Lower leg skin (tissue), 4 donors: ENCODE measurements at places on chromosomes 7 and 10.

DNA sequence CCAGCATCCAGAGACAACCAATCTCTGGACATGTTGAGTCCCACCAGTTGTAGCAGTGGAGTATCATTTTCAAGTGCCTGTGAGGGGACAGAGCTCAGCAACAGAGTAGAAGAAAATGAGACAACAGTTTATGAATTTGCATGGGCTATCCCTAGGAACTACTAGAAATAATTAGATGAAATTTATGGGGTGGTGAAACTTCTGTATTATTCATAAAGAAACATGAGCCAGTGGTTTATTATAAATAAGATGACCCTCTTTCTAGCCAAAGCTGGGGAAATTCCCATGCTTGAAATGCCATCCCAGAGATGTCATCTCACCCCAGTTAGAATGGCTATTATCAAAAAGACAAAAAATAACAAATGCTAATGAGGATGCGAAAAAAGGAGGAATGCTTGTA, 55.1 kb upstream of the ITGB8 start:
- no peak for DNase-seq

- DNase-seq = no peak
Observed at GRCh38 chr7:20783125-20783699, 3.5 kb downstream of the SP8 start.

DNA sequence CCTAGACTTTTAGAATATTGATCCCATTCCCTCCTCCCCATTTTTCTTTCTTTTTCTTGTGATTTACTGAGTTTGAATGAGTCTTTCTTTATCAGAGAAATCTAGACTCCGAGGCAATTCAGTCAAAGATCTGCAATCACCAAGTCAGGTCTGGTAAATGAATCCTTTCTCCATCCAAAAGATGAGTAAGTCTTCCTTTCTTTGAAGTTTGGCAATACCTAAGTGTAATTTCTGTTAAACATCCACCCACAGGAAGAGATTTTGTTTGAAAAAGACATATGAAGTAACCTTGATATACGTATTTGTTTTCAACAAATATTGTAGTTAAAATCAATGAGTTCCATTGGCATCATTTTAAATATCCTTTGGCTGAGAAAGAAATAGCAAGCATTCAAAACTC, 58.3 kb downstream of the SLC39A12 start:
- DNase-seq = no peak

DNA sequence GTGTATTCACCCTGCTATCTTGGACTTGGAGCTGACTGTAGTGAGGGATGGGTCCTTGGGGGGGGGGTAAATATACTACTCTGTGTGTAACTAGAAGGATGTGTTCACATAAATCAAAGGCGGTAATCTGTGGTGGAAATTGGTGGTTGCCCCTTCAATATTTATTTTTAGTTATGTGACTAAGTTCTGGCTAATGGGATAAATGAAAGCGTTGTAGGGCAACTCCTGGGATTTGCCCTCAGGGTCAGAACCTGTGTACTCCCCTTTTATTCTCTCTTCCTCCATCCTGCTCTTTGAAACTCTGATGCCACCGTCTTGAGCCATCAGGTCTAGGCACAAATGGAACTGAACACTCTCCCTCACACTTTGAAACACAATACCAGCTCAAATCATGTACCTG, 24.3 kb upstream of the ST7 start:
- DNase-seq = no peak

DNA sequence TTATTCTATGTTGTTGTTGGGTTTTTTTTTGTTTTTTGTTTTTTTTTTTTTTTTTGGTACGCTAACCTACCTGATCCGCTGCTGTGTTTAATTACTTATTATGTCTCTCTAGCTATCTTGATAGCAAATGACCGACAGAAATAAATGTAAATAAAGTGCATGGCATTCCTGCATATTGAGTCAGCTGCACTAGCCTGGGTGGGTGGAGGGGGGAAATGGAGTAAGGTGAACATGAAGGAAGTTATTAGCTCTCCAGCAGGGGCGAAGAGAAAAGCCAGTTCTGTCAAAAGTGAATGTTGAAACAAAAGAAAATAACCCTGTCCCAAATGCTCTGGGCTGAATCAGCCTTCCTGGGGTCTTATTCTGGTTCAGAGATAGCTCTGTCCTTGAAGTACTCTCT, 210.7 kb upstream of the MDFIC start:
- no peak for DNase-seq

- peak; percentile 53 for DNase-seq
Observed at GRCh38 chr7:71636329-71636728, 504.4 kb downstream of the GALNT17 start.

- peak; percentile 54 for DNase-seq
Observed at GRCh38 chr10:86281396-86281795, 85.2 kb downstream of the GRID1 start.

- DNase-seq = no peak
Observed at GRCh38 chr7:73941836-73942551, 81.0 kb downstream of the TMEM270 start.

DNA sequence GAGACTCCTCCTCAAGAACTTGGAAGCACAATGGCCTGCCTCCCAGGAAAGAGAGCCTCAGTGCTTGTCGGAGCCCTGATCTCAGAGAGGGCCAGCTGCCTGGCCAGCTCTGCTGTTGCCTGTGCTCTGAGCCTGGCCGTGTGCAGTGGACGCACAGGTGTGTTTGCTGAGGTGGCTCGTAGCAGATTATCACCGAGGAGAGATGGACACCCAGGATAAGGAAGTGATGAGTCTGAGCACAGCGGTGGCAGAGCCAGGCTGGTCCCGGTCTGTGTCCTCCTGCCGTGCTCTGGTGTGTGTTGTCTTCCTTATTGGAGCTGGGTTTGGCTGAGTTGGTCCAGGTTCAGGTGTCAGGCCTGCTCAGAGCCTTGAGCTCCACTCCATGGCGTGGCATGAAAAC, 208.5 kb downstream of the EBF3 start:
- DNase-seq = peak; percentile 61

DNA sequence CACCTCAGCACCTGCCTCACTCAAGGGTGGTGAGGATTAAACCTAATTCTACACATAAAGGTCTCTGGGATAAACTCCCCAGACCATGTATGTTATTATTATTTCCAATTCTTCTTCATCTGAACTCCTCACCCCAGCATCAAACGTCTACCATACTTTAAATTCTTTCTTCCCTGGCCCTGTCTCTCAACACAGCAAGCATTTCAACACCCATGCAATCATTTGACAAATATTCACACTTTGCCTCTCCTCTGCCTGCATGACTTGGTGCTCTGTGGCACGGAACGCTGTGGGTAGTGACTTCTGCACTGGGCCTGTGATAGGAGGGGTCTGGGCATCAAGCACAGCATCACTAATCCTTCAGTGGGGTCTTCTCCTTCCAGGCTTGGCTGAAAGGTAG, 490.8 kb downstream of the TNS3 start:
- no peak for DNase-seq

DNA sequence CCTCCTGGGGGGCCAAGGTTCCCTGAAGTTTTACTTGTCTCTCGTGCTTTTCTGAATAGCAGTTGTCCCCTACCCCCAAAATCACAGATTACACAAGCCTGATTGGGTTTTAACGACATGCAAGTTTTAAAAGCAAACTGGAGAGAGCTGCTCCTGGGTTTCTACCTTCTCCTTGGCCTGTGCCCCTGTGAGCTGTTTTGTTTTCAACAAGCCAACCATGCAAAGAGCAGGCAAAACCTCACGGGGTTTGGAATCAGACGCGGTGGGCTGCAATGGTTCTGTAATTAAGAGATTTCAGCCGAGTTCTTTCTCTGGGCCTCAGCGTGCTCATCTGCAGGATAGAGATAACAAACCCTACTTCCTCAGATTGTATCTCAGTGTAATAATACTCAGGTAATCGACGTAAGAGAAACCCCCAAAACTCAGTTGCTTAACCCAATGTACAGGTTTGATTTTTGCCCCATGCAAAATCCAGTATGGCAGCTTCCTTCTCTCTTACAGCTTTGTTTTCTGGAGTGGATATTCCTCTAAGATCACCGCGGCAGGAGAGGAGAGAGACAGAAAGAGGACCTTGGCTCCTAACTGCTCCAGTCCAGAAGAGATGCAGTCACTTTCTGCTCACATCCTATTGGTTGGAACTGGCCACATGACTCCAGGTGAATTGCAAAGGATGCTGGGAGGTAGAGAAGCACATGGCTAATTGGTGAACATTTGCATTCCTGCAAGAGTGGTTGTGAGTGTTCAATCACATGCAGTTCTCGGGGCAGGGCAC, 42.0 kb downstream of the MYL10 start:
- no peak for DNase-seq

- DNase-seq = no peak
Observed at GRCh38 chr10:69898524-69898923, 96.8 kb downstream of the COL13A1 start.

DNA sequence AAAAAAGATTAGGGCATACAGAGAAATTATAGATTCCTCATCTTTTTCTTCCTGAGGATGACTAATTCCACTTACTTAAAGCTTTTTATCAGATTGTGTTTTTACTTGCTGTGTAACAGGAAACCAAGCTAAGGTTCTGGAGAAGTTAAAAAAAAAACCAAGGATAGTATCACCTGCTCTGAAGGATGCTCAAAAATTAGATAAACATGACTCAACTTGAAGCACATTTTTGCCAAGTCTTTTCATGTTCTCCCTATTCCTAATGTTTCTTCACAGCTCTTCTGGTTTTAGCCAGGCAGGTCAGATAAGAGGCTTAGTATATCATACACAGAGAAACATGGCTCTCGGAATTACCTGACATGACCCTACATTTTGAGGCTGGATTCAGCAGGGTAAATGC, 90.3 kb downstream of the CPEB3 start:
- DNase-seq = no peak

DNA sequence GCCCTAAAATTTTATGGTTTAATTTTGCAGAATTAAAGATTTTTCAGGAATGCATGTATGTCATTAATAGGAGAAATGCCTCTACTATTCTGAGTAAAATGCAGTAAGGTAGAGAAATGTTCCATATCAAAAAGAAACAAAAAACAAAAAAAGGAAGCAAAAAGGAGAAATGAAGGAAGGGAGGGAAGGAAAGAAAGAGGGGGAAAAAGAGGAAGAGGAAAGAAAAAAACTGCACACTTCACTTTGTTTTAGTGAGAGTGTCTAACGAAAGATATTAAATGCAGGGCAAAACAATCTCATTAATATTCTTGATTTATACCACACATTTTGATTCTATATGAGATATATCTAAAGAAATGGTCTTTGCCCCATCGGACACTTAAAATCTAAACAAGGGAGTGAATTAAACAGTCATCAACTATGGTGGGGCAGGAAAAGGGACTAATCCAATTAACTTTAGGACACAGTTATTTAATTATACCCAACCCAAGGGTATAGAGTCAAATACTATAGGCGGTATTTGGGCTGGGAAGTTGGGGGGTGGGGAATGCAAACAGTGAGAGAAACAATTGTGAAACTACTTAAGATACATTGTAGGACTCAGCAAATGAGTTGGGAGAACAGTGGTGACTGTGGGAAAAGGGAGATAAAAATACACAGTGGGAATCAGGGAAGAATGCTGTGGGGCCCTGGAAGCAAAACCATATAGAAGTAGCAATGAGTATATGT, 27.0 kb downstream of the IMMP2L start:
- no peak for DNase-seq

- DNase-seq = peak; percentile 37
Observed at GRCh38 chr10:43944381-43945093, 295.9 kb upstream of the ZNF32 start.

DNA sequence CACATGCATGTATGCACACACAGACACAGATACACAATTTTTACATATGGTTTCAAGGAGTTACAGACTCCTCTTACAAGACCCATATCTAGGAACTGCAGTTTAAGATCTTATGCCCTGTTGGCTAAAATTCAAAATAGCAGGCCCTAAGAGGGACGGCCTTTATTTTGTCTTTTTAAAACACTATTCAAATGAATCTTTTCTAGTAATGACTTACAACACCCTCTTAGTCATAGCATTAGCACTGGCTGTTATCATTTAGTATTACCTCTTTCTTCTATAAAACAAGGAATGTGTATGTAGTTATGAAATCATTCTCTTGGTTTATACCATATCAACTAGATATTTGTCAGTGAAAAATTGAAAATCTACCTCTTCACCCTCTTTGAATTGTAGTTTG, 15.3 kb downstream of the PAPSS2 start:
- no peak for DNase-seq

GRCh38 chr7:141362580-141363435, 188.4 kb upstream of the AGK start:
- no peak for DNase-seq

GRCh38 chr7:35380739-35381224, 126.9 kb upstream of the TBX20 start:
- DNase-seq = no peak

DNA sequence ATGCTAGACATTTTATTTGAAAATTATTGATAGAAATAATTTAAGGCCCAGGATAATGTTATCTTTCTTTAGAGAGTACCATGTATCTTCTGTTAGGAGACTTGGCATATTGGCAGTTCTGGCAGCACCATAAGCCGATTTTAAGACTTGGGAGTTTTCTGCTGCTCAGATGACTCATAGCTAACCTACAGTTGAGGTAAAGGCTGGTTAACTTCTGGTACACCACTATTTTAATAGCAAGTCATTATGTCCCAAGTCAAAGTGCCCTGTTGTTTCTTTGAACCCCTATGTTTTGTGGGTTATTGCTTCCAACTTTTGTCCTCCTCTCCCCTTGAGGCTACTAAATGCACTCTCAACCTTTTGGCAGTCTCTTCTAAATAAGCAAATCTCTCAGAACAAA, 25.2 kb downstream of the ATRNL1 start:
- DNase-seq = no peak

- DNase-seq = no peak
Observed at GRCh38 chr7:127021019-127021738, 231.6 kb downstream of the GRM8 start.

DNA sequence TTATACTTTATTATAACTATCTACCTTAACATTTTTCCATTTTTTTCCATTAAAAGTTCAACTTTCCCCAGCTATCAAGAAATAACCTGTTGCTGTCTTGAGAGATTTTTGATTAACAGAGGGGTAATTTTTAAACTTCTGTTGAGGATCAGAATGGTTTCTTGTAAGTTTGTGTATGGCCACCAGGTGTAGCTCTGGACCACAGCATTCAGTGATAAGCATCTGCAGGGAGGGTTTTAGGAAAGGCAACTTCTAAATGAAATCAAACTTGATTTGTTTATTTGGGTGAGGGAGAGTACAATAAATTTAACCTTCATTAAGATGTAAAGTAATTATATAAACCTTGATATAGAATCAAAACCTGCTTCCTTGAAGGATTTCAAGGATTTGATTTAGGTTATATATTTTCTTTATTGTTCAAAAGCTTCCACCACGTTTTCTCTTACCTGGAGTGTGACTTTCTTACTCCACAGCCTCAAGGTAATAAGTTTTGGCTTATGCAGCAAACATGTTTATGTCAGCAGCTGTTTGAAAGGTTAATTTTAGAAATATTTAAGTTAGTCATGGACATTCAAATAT, 153.3 kb downstream of the STK31 start:
- no peak for DNase-seq
